ENCODE measurements at places on chromosomes 6 and 20.

- DNase-seq = peak; percentile 15
These were observed 13.2 kb upstream of the TFB1M start for GRCh38 chr6:155327326-155328073.

- no peak for DNase-seq
These were observed 423.8 kb upstream of the ID4 start for GRCh38 chr6:19413323-19413722.

GRCh38 chr6:28696682-28697081, 171.0 kb downstream of the GPX5 start:
- no peak for DNase-seq

DNA sequence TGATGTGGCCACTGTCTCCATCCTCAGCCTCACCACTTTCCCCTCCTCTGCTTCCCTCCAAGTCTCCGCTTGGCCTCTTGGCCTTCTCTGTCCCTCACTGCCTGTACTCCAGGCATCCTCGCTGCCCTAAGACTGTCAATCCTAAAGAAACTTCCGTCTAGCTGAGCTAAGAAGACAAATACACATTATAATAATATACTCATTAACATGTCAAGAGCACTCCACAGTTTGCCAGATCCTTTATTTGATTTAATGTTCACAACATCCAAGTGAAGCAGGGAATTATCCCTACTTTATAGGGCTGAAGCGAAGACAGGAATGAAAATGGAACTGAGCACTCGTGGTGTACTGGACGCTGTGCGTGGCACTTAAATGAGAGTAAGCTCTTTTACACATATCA, 72.4 kb upstream of the SLC22A23 start:
- no peak for DNase-seq

All from germinal center (tissue), 1 donor.